A549 treated with Mapracorat at 1 μM for 4 hours (cell line): ENCODE measurements at places on chromosomes 7 and 10. TPM values are rescaled to one million over a fixed set of nuclear protein-coding genes. Genes with fewer than 3 reads are reported as not detected.

TRPV5 gene
- not detected in 5 replicates for total RNA-seq

LRMDA gene
- 3.1 to 5.7 TPM (median 4.7 TPM) in 5 replicates for total RNA-seq

ADRB1 gene
- 0.75 to 1.4 TPM (median 1.2 TPM) in 5 replicates for total RNA-seq

SLC39A12 gene
- total RNA-seq: not detected in 5 replicates

TWIST1 gene
- total RNA-seq: 1.5 to 4.4 TPM (median 3.9 TPM) in 5 replicates

ARL5B gene
- 6.5 to 8.1 TPM (median 7.9 TPM) in 5 replicates for total RNA-seq

CAMK2B gene
- 0.12 to 0.58 TPM (median 0.23 TPM) in 5 replicates for total RNA-seq

NPY4R gene
- total RNA-seq: 30.1 to 46.1 TPM (median 41.4 TPM) in 5 replicates

TMEM213 gene
- total RNA-seq: not detected in 5 replicates

NPTX2 gene
- total RNA-seq: 0.09 to 0.18 TPM (median 0.14 TPM) in 5 replicates

ATRNL1 gene
- 0.14 to 0.58 TPM (median 0.29 TPM) in 5 replicates for total RNA-seq

ABCB4 gene
- 0.06 TPM in 1 of 5 replicates, not detected in the others for total RNA-seq

ITIH2 gene
- total RNA-seq: 0.23 to 0.31 TPM (median 0.28 TPM) in 5 replicates

CHST3 gene
- 41.1 to 53.7 TPM (median 47.1 TPM) in 5 replicates for total RNA-seq

NXPH1 gene
- total RNA-seq: not detected in 5 replicates

ZNF438 gene
- total RNA-seq: 1.4 to 2.1 TPM (median 1.8 TPM) in 5 replicates

THNSL1 gene
- 3.3 to 3.9 TPM (median 3.6 TPM) in 5 replicates for total RNA-seq

EVX1 gene
- 0.07 to 0.21 TPM (median 0.14 TPM) in 5 replicates for total RNA-seq

MKI67 gene
- total RNA-seq: 57.5 to 70.6 TPM (median 64.6 TPM) in 5 replicates

RADIL gene
- total RNA-seq: 1.6 to 2.8 TPM (median 2.7 TPM) in 5 replicates

CHN2 gene
- total RNA-seq: 0.05 to 0.35 TPM (median 0.27 TPM) in 4 of 5 replicates, not detected in the other

DTX2 gene
- total RNA-seq: 27.6 to 35.4 TPM (median 29.8 TPM) in 5 replicates

GRM3 gene
- total RNA-seq: not detected in 5 replicates

CADPS2 gene
- total RNA-seq: 0.03 to 0.11 TPM (median 0.05 TPM) in 4 of 5 replicates, not detected in the other

FAM25C gene
- total RNA-seq: 1.2 to 1.7 TPM in 2 of 5 replicates, not detected in the others
